Nephron progenitor cell (in vitro differentiated cells): ENCODE measurements at places on chromosomes 7 and 10.
A peak's percentile ranks its signal among the peaks of the same experiment; 100 is the strongest.

DNA sequence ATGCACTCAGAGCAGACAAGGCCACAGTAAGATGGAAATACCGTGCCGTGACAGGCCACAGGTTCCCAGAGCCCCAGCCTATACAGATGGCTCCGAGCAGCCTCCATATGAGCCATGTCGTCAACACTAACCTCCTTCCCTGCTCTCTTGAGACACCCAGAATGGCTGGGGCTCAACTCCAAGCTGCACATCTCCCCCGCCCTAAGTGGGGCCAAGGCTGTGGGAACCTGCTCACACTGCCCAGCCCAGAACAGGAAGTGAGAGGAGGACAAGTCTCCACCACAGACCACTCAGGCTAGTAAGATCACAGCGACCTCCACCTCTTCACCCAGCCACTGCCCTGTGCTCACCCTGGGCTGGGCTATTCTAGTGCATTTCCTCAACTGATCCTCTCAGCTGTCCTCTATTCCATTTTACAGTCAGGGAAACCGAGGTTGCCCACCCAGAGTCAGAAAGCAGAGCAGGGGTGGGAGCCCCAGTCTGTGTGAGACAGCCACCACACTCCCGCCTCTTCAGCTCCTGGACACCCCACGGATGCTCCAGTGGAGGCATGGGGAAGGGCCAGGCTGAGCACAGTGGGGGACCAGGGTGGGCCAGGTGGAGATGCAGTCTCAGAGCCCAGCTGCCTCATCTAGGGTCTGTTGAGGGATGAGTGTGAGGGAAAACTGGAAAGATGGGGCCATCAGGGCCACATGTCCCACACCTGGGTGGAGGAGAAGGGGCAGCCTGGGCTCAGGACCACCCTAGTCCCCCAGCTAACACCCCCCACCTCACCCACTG lies 11.6 kb downstream of the GRID1 start:
- H3K4me1 ChIP-seq, result no peaks in the 10 kb centered on the region
- no peak overlapping the region for H3K4me3 ChIP-seq
- DNase-seq, result no peak
- H3K36me3 ChIP-seq, result no peaks in the 10 kb centered on the region
- H3K27ac ChIP-seq, result no peak overlapping the region

- peaks cover 46% of the 10 kb centered on the region for H3K36me3 ChIP-seq
- H3K4me3 ChIP-seq, result no peak overlapping the region
- H3K27me3 ChIP-seq, result no peaks in the 10 kb centered on the region
- peaks cover 12% of the 10 kb centered on the region for H3K4me1 ChIP-seq
- DNase-seq, result no peak
- no peak overlapping the region for H3K27ac ChIP-seq
Observed at GRCh38 chr10:241451-241850, 106.2 kb downstream of the ZMYND11 start.

GRCh38 chr7:132750096-132750495 lies 173.8 kb upstream of the PLXNA4 start:
- DNase-seq, result no peak
- peaks cover 23% of the 10 kb centered on the region for H3K27me3 ChIP-seq
- H3K4me3 ChIP-seq, result no peak overlapping the region

DNA sequence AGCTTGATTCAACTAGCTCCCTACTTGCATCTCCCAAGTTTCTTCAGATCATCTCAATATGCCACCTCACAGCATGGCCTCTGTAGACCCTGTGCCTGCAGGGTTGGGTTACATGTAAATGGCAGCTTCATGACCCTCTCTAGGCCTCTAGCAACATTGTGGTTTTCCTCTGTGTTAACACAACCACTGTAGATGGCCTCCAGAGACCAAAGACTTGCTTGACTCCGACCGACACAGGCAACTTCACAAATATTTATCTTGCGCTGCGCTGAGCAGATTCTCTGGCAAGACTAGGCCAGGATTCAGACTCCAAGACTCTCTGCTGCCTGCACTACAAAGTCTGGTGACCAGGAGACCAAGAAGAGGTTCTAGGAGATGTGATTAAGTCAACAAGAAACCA lies 75.9 kb downstream of the CNOT4 start:
- H3K27me3 ChIP-seq, result peaks cover 2% of the 10 kb centered on the region
- peaks cover 10% of the 10 kb centered on the region for H3K4me1 ChIP-seq
- no peak for DNase-seq
- H3K4me3 ChIP-seq, result no peak overlapping the region
- peaks cover 86% of the 10 kb centered on the region for H3K36me3 ChIP-seq
- peak overlapping the region; percentile 41 for H3K27ac ChIP-seq

DNA sequence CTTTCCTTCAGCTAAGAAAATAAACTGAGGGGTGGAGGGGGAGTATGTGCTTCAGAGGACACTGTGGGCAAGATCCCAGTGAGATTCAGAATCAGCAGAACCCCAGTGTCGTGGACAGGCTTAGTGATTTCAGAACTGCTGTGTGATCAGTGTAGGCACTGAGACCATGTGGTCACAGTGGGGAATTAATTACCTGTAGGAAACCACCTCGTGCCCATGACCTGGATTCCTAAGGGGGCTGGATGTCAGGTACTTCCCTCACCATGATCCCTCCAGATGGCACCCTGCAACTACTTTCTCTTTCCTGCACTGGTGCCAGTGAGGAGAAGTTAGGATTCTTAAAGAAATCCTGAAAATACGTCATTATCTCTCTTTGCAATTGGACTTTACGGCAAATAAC lies 64.4 kb downstream of the HBP1 start:
- no peak overlapping the region for H3K4me3 ChIP-seq
- H3K36me3 ChIP-seq, result peaks cover 14% of the 10 kb centered on the region

GRCh38 chr7:101168412-101169049 lies 3.2 kb upstream of the VGF start:
- peaks cover 97% of the 10 kb centered on the region for H3K27me3 ChIP-seq
- H3K4me1 ChIP-seq, result peaks cover 76% of the 10 kb centered on the region
- no peaks in the 10 kb centered on the region for H3K36me3 ChIP-seq
- DNase-seq, result no peak

DNA sequence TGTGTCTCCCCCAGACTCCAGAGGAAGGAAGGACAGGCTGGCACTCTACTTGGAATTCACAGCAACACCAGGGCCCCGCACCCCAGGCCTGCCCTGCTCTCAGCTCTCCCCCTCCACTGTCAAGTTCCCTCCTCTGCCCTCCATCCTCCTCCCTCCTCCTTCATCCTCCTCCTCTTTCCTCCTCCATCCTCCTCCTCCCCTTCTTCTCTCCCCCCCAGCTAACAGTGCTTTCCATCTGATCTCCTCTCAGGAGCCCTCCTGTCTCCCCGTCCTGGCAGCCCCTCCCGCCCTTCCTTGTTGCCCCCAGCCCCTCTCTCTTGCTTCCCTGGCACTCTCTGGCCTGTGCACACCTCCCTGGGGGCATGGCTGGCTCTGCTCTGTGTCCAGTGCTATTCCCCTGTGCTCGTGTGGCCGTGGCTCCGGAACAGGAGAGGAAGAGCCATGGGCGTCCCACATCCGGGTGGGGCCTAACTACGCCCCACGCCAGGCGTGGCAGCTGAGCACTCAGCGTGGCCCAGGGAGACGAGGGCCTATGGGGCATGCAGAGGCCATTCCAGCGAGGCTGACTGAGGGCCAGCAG lies 64.2 kb downstream of the PWWP2B start:
- H3K27me3 ChIP-seq, result peaks cover 15% of the 10 kb centered on the region
- no peaks in the 10 kb centered on the region for H3K36me3 ChIP-seq
- no peak overlapping the region for H3K4me3 ChIP-seq
- DNase-seq, result peak; percentile 2
- H3K4me1 ChIP-seq, result peaks cover 4% of the 10 kb centered on the region
